Stimulated activated CD4-positive, alpha-beta T cell treated with anti-CD3 and anti-CD28 coated beads, Interleukin-15, amount 100 ng/mL, for 48 hours (primary cell): ENCODE measurements at places on chromosomes 5 and 9.
A peak's percentile ranks its signal among the peaks of the same experiment; 100 is the strongest.

DNA sequence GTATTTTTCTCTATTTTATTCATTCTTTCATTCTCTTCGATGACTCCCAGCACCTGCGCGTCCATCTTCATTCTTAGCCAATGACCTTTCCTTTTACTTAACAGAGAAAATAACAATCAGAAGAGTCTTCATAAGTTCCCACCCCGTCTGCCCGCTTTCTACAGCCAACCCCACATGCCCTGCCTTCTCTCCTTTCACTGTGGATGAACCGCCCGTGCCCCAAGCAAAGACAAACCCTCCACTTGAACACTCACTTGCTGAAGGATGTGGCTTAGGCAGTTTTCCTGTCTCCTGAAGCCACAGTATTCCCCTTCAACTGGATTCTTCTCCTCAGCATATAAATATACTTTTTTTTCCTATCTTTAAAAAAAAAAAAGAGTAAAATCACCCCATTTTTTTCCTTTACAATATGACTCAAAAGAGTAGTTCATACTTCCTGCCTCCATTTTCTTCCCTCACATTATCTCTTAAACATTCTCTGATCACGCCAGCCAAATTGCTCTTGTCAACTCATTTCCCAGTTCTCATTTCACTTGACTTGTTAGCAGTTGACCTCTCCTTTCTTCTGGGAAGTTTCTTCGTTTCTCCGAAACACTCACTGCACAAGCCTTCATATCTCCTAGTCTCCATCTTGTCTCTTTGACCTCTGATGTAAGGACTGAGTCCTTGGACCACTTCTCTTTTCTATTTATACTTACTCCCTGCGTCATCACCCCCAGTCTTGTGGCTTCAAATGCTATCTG is 11.1 kb downstream of the NIPSNAP3B start:
- DNase-seq, result no peak

- DNase-seq, result no peak
Observed at GRCh38 chr9:133470427-133470924, 8.4 kb downstream of the SLC2A6 start.

DNA sequence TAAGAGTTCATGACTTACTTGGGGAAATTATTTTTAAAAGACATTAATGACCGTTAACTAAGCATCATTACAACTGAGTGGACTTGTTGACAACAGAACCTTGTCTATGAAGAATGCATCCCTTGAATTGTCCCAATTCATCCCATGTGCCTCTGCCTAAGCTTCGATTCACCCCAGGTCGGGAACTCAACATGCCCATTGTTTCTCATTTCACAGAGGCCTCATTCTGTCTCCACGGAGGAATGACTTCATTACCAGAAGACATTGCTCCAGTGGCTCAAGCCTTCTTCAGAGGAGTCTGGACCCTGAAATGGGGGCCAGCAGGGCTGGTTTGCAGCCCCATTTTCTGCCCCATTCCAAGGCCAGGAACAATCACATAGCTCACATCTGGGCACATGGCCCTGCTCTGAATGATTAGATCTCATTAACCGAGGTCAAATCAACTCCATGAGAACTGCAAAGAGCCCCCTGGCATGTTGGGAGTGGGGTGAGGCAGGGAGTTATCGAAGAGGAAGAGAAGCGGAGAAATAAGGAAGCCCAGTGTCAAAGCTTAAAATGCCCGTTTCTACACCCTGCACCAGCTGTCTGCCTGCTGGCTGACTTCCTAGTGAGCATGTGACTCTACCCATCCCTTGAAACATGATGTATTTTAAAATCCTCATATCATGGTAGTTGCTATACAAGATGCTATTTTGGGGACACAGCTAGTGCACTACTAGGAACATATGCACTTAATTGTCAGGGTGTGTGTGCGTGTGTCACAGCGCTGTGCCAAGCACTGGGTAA is 137.3 kb downstream of the LHFPL2 start:
- DNase-seq, result no peak

DNA sequence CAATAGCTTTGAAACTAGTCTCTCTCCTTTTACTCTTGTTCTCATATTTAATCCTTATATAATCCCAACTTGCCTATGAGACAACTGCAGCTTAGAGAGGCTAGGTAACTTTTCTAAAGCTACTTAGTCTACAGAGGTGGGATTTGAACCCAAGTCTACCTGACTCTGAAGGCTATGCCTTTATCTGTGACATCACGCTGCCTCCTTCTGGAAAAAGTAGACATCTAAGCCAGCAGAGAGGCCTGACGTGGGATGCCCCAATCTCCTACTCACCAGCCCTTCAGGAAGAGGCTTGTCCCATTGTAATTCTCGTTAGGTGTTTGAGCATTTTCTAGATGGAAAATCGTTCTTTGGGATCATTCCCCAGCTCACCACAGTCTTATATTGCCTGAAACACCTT is 167.5 kb downstream of the HSPA4 start:
- DNase-seq, result no peak

DNA sequence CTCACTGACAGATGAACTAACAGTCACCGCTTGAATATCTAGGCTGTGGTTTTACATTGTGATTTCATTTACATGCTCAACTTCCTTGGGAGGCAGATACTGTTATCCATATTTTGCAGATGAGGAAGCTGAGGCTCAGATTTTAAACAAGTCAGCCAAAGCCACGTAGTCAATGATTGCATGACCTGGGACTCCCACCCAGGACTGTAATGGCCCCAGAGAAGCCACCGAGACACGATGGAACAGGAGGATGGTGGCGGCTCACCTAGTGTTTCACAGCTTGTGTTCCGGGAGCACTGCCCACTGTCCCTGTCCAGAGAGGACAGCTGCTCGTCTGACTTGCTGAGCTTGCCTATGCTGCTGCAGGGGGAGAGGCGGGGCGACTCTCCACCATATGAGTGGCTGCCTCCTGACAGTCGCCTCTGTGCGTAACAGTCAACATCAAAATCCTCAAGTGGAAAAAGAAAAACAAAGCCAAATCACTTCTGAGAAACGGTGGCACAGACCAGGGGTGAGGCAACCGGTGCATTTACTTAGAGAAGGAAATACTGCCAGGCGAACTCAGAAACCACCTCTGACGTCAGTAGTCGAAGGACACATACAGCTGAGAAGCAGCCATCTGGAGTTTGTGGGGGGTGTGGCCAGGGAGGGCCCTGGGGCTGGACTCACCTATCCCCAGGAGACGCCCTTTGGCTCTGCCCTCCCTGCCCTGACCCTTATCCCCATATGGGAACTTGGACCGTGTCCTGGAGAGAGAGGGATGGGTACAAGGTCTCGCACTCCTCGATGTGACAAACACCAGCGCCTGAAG is 82.5 kb downstream of the PRRT1B start:
- DNase-seq, result peak; percentile 27

- DNase-seq, result no peak
Observed at GRCh38 chr5:78236046-78236445, 58.5 kb downstream of the AP3B1 start.

DNA sequence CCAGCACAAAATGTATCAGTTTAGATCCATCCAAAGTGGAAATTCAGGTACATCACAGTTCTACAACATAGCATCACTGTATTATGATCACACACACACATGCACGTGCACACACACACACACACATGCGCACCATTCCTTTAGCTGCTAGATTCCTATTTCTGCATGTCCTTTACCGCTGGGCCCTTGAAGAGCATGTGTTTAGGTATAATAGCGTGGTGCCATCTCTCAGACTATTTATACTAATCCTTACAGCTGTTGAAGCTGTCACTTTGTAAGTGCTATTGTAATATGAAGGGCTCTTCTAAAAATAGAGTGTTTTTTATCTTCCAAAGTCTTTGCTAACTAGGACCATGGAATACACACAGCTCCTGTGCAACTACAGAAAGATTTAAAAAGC is 308.8 kb upstream of the TRPC7 start:
- no peak for DNase-seq

DNA sequence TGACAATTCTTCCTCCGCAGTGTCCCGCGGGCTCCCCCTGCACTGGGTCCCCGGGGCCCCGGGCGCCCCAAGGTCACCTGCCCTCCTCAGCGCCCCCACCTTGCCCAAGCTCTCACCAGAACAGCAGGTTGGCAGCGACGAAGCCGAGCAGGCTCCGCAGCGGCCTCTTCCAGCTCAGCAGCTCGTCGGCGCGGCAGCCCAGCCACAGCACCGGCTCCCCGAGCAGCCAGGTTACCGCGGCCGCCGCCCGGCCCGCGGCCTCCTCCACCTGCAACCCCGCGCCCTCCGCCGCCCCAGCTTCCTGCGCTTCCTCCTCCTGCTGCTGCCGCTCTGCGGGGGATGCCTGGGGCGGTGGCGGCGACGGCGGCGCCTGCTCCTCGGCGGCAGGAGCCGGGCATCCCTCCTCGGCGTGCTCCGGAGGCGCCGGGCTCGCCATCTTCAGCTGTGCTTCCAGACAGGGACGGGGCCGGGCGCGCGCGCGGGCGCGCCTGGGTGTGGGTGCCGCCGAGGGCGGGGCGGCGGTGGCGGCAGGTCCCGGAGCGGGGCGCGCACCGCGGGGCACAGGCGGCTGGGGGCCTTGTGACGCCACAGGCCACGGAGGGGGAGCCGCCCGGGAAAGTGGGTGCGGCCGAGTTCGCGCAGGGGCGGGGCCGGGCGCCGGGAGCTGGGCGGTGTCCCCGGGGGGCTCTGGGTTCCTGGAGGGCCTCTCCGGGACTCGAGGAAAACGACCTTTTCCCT is at the start of gene RETREG1:
TSS of gene RETREG1 (minus strand) at position 462 of the 738 bp plus-strand sequence. CDS start at position 436, 26 bp downstream.
- peak; percentile 69 for DNase-seq

- DNase-seq, result no peak
Observed at GRCh38 chr5:111626473-111627148, 114.3 kb upstream of the STARD4 start.

- no peak for DNase-seq
Observed at GRCh38 chr5:79743846-79744605, 54.4 kb downstream of the CMYA5 start.

- no peak for DNase-seq
Observed at GRCh38 chr5:42306287-42306686, 117.0 kb upstream of the GHR start.

GRCh38 chr5:83718936-83719495 is 1.6 kb downstream of the HAPLN1 start:
- no peak for DNase-seq

- DNase-seq, result no peak
Observed at GRCh38 chr5:117829646-117830045, 1158.7 kb downstream of the DTWD2 start.

GRCh38 chr9:137492464-137493363 is 33.6 kb upstream of the NSMF start:
- DNase-seq, result peak; percentile 18

GRCh38 chr9:112485574-112485973 is 1.1 kb upstream of the KIAA1958 start:
- no peak for DNase-seq

GRCh38 chr5:66643387-66643786 is 47.2 kb downstream of the MAST4 start:
- DNase-seq, result no peak

DNA sequence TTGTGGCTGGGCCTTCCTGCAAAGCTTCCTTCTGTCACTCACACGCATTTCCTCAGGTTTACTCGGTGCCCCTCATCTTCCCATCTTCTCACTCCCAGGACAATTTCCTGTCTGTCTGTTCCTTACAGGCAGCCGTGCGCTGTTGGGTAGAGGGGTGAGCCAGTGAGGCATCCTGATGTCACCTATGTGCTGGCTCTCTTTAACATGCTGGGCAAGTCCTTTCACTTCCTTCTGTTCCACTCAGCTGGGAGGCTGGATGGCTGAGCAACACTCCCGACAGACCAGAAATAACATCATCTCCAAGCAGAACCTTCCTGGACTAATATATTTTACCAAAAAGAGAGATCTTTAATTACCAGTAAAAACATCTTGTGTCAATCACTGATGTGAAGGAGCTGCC is 103.0 kb downstream of the HSD17B3 start:
- no peak for DNase-seq

- DNase-seq, result no peak
Observed at GRCh38 chr9:122070728-122071515, 22.2 kb downstream of the TTLL11 start.

GRCh38 chr5:114858665-114859437 is 310.9 kb downstream of the TRIM36 start:
- no peak for DNase-seq

- DNase-seq, result no peak
Observed at GRCh38 chr5:76456258-76456657, 53.2 kb downstream of the IQGAP2 start.

DNA sequence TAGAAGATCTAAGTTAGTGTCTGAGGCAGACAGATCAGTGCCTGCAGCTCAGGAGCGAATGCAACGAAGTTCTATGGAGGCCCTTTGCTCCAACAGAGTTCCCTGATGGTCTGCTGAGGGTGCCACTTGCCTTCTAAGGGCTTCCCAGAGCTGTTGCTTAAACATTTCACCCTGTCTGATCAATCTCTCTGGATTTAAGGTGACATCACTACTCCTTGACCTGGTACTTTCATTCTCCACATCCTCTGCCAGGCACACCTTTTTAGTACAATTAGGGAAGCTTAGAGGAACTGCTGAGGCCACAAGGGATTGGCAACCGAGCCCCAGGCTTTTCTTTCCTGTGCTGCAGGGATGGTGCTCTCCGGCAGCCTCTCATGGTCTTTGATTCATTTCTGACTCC is 94.2 kb upstream of the IFNK start:
- no peak for DNase-seq

- DNase-seq, result no peak
Observed at GRCh38 chr5:135319928-135320606, 79.0 kb downstream of the MACROH2A1 start.

- no peak for DNase-seq
Observed at GRCh38 chr5:170404398-170404797, 15.2 kb upstream of the KCNMB1 start.

DNA sequence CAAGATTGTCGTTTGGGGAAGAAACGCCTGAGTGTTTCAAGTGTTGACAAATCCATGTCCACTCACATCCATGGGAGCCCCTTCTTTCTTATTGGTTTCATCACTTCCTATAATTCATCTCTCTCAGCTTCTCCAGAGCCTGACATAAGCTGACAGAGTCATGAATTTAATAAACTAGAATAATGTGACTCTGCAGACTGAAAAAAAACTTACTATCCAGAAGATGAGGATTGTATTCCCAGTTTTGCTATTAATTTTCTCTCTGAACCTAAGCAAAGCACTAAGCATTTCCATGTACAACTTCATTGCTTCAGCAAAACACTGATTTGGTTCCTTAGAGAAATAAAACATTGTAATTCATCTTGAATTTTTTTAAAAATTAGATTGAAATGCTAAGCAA is 691.8 kb downstream of the MTRR start:
- DNase-seq, result no peak
